ENCODE measurements at places on chromosomes 12 and 14.

- DNase-seq: no peak
These were observed 74.6 kb downstream of the KITLG start for GRCh38 chr12:88505696-88506095.

GRCh38 chr12:99619389-99620158 lies 28.0 kb upstream of the GARIN6 start:
- DNase-seq: no peak

GRCh38 chr12:90203556-90203955 lies 494.9 kb upstream of the ATP2B1 start:
- DNase-seq: no peak

GRCh38 chr14:38718519-38718918 lies 384.5 kb downstream of the SEC23A start:
- no peak for DNase-seq

DNA sequence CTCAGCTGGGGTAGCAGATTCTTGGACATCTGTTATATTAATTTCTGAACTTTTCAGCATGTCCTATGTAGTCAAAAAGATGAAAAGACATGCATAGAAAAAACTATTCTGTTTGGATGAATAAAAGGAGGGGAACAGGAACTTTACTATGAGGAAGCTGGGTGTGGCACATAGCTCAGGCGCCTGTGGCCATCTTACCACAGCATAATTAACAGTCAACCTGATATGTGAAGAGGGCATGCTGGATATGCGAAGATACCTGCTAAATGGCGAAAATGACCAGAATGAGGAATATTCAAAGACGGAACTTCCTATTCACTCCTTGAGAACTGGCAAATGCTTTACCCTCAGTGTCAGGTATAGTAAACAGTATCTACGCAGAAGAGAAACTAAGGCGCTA lies 18.4 kb downstream of the SETD3 start:
- no peak for DNase-seq

All from NCI-H1436 treated with DMSO at 0.1 percent for 48 hours (cell line).